ENCODE measurements at places on chromosomes 2 and 18.

DNA sequence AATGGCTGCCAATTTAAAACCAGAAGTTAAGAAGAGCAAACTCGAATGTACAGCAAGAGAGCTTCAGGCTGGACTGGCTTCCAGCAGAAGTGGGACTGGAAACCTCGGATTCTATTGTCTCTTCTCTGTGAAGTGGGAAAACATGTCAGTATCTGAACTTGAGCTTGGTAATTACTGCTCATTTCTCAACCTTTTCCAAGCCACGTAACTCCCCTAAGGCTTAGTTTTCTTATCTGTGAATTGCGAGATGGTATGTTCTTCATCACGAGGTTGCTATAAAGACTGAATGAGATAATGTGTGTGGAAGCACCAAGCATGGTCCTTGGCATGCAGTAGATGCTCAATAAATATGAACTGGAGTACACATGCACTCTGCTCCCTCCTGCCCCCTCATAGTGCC lies 259.4 kb upstream of the SPRED2 start:
- H3K4me3 ChIP-seq, result no peak overlapping the region
- no peak for DNase-seq
- no peaks in the 10 kb centered on the region for H3K36me3 ChIP-seq

DNA sequence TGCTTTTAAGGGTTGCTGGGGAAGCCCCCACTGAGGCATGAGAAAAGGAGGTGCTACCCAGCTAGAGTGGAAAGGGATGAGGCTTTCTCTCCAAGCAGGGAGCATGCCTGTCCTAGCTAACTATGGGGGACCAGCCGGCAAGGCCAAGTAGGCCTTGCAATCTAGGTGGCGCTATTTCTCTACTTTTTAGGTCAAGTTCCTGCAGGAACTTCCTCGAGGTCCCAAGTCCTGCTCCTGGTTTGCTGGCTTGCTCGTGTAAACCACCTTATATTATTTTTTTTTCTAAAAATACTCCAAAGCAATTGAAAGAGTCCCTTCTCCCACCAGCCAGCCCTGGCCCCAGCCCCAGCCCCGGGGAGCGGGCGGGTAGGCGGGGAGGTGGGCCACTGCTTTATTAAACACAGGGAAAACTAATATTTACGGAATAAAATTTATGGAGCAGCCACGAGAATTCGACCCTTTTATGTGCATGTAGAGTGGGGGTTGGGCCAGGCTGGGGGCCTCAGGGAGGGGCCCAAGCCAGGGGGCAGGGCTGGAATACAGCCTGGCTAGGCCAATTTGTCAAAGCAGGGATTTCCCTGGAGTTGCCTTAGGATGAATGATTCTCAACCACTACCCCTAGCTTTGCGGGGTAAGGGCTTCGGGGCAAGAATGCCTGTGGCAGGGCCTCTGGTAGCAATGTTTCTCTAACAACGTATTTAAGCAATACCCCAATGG lies 12.8 kb upstream of the IHH start:
- H3K4me1 ChIP-seq, result no peaks in the 10 kb centered on the region
- H3K36me3 ChIP-seq, result peaks cover 11% of the 10 kb centered on the region
- no peak overlapping the region for H3K27ac ChIP-seq
- peak; percentile 72 for DNase-seq

- H3K27ac ChIP-seq, result no peak overlapping the region
- H3K4me1 ChIP-seq, result peaks cover 3% of the 10 kb centered on the region
- no peak for DNase-seq
- no peak overlapping the region for H3K4me3 ChIP-seq
- no peaks in the 10 kb centered on the region for H3K36me3 ChIP-seq
These were observed 103.7 kb upstream of the TAF1B start for GRCh38 chr2:9739531-9739964.

- H3K4me1 ChIP-seq, result no peaks in the 10 kb centered on the region
- H3K27ac ChIP-seq, result no peak overlapping the region
- DNase-seq, result no peak
- H3K36me3 ChIP-seq, result no peaks in the 10 kb centered on the region
- no peak overlapping the region for H3K4me3 ChIP-seq
These were observed 28.1 kb downstream of the TMEM163 start for GRCh38 chr2:134690629-134691215.

- DNase-seq, result no peak
- H3K4me1 ChIP-seq, result no peaks in the 10 kb centered on the region
- H3K36me3 ChIP-seq, result no peaks in the 10 kb centered on the region
These were observed 521.8 kb upstream of the ID2 start for GRCh38 chr2:8159966-8160603.

DNA sequence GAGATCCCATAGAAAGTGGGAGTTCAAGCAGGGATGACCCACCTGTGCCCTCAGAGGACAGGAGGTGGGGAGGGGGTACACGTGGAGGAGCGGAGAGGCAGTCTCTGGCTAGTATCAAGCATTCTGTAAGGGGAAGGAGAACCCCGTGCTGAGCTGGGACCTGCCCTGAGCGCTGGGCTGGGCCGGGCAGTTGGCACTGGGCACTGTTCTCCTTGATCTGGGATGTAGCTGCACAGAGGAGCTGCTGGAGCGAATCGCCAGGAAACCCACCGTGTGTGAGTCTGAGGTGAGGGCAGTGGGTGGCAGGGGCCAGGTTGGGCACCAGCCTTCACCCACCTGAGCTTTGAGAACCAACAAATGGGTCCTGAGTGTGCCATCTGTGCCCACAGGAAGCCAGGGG lies 19.8 kb upstream of the GMPPA start:
- no peaks in the 10 kb centered on the region for H3K27me3 ChIP-seq
- H3K36me3 ChIP-seq, result peaks cover 46% of the 10 kb centered on the region
- H3K4me1 ChIP-seq, result peaks cover 3% of the 10 kb centered on the region
- H3K4me3 ChIP-seq, result no peak overlapping the region

DNA sequence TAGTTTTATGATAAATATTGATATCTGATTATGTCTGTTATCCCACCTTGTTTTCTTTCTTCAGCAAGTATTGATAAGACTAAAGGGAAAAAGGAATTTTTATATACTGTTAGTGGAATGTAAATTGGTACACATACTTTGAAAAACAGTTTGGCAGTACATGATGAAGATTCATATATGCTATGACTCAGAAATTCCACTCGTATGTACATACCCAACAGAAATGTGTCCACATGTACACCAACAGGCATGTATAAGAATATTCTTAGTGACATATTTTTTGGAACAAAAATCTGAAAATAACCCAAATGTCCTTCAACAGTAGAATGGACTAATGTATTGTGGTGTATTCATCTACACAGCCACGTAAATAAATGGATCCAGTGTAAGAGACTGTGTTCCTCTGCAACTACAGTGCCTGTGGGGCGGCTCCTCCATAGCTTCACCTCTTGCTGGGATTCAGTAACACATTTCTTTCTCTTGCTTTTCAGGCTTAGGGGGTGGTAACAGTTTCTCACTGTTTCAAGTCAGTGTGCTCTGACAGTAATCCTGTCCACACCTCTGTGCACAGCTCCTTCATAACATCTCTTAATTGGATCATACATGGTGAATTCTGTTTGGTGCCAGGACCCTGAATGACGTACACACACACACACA lies 35.5 kb upstream of the ALMS1 start:
- H3K4me3 ChIP-seq, result no peak overlapping the region
- no peaks in the 10 kb centered on the region for H3K4me1 ChIP-seq
- no peaks in the 10 kb centered on the region for H3K36me3 ChIP-seq
- H3K27ac ChIP-seq, result no peak overlapping the region
- peaks cover 4% of the 10 kb centered on the region for H3K27me3 ChIP-seq

GRCh38 chr2:217325816-217326215 lies 466.0 kb upstream of the TNP1 start:
- 0 out of 2 replicates have a peak, but pooled peaks cover 2% of the 10 kb centered on the region for H3K36me3 ChIP-seq
- DNase-seq, result no peak
- no peak overlapping the region for H3K27ac ChIP-seq
- H3K4me1 ChIP-seq, result peaks cover 12% of the 10 kb centered on the region
- H3K27me3 ChIP-seq, result no peaks in the 10 kb centered on the region

DNA sequence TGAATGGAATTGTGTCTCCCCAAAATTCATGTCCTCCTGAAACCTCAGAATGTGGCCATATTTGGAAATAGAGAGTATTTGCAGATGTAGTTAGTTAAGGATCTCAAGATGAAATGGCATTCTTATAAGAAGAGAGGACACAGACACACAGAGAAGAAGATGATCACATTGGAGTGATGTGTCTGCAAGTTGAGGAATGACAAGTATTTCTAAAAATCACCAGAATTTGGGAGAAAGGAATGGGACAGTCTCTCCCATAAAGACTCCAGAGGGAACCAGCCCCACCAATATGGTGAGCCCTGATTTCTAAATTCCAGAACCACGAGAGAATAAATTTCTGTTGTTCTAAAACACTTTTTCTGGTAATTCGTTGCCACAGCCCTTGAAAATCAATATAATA lies 166.3 kb downstream of the C1D start:
- no peaks in the 10 kb centered on the region for H3K36me3 ChIP-seq
- no peaks in the 10 kb centered on the region for H3K27me3 ChIP-seq
- no peaks in the 10 kb centered on the region for H3K4me1 ChIP-seq
- H3K27ac ChIP-seq, result no peak overlapping the region
- DNase-seq, result no peak

GRCh38 chr2:118048401-118048800 lies 34.5 kb upstream of the CCDC93 start:
- no peak overlapping the region for H3K4me3 ChIP-seq
- DNase-seq, result peak; percentile 4
- H3K27ac ChIP-seq, result no peak overlapping the region
- H3K27me3 ChIP-seq, result peaks cover 26% of the 10 kb centered on the region
- H3K36me3 ChIP-seq, result no peaks in the 10 kb centered on the region
